Midbrain (tissue), 1 donor: ENCODE measurements at places on chromosomes 4 and X.

- no peak for DNase-seq
Measured at GRCh38 chr4:87188932-87189331, 31.5 kb downstream of the KLHL8 start.

DNA sequence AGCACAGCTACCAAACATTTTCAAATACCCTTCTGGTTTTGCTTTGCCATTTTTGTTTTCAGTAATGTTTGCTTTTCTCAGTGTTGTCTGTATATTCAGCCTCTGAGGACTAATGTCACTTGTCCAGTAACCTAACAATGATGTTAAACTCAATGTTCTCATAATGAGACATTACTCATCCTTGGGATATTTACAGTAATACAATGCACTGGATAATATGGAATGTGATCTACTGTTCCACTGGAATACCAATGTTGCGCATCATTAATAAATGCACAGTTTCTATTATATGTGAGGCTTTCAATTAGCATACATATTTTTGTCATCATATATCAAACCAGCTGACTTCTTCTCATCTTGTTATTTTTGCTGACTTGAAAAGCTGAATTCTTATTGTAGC, 259.1 kb downstream of the SH2D1A start:
- no peak for DNase-seq

DNA sequence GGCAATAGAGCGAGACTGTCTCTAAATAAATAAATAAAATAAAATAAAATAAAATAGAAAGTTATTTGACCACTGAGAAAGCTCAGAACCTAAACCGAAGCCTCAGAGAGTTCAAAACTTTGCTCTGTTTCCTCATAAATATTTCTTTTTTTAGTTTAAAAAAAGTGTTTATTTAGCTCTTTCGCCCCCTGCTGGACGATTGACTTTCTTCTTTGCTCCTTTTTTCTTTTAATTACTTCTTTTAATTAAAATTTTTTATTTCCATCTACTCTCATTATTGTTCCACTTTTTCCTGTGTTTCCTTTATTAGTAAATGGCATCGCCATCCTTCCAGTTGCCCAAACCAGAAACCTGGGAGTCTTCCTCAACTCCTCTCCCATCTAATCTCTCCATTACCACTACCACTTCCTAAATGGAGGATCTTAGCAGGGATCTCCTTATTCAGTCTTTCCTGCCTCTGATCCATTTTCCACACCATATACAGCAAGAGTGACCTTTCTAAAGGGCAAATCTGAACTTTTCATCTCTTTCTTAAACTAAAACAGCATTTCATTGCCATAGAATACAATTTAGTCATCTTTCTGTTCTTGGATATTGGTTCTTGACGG, 728 bp upstream of the IL13RA2 start:
- DNase-seq, result no peak

- no peak for DNase-seq
Measured at GRCh38 chr4:37561803-37562207, 124.4 kb downstream of the RELL1 start.
